ENCODE measurements at places on chromosomes 4 and X. TPM values are rescaled to one million over a fixed set of nuclear protein-coding genes. Genes with fewer than 3 reads are reported as not detected.

The OPN1MW gene
- polyA plus RNA-seq = not detected

GRCh38 chr4:130395871-130396270 lies 1299.9 kb downstream of the C4orf33 start:
- no peak for DNase-seq

- no peak for DNase-seq
Measured at GRCh38 chr4:109547394-109547793, 12.7 kb upstream of the MCUB start.

DNA sequence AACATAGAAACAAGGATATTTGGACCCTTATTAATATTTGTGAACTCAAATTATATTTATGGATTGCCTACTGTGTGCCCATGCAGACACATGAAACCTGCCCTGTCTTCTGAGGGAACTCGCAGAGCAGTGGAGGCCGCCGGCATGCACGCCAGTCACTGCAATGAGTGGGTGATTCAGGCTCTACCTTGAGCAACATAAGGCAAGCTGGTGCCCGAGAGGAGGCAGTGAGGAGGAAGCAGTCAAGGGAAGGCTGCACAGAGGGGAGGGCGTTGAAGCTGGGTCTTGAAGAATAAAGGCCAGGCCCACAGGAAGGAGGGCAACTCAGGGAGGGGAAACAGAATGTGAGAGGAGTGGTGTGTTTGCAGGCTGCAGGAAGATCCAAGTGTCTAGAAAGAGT lies 52.8 kb downstream of the PPEF2 start:
- DNase-seq = no peak

DNA sequence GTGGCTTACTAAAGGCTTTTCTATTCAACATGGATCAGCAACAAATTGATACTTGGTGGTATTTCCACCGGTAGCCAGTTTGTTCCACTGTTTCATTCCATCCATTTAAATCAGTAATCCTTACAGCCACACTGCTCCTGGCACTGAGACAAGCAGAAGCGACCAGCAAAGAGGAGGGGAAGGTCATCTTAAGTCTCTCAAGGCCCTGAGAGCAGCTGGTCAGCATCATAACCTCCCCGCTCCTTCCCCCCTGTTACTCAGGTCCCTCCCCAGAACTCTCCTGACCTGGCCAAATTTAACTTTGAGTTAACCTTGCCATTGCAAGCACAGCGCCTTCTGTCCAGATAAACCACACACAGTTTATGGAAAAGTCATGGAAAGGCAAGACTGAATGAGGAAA lies 331.3 kb upstream of the KLF3 start:
- no peak for DNase-seq

- DNase-seq = no peak
Measured at GRCh38 chrX:118392716-118393115, 46.8 kb downstream of the WDR44 start.

DNA sequence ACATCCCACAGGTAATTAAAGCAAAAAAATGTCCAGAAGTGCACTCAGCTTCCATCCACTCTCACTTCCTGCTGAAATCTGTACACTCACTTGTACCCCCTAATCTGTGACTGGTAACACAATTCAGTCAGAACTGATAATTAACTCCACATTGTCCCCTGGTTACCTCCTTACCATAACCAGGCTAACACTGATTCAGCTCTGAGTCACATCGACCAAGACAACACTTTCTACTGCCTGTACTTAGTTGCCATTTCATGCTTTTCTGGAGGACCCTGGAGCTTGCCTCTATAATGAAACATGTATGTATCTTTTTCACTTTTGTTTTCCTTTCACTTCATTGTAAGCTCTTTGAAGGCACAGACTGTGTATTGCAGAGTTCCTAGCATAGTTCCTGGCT lies 130.9 kb upstream of the GABRG1 start:
- DNase-seq = no peak

GRCh38 chr4:68416591-68416990 lies 30.7 kb upstream of the TMPRSS11E start:
- peak; percentile 36 for DNase-seq

DNA sequence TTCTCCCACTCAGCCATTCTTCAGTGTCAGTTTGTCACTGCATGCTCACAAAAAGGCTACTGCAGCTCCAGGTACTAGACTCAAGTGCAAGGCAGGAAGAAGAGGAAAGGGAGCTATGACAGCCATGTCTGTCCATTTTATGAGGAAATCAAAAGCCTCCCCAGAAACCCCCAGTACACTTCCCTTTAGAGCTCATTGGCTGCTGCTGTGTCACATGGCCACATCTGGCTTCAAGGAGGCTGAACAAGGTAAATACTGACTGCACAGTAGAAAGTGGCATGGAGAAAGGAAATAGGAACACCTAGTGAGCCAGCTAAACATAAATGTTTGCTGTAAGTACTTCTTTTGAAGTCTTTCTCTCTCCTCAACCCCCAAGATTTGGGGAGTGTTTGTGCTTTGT lies 67.2 kb upstream of the FRAS1 start:
- no peak for DNase-seq

GRCh38 chr4:165402375-165402774 lies 23.6 kb downstream of the CPE start:
- DNase-seq = no peak

GRCh38 chr4:6888506-6889071 lies 21.0 kb upstream of the TBC1D14 start:
- no peak for DNase-seq

DNA sequence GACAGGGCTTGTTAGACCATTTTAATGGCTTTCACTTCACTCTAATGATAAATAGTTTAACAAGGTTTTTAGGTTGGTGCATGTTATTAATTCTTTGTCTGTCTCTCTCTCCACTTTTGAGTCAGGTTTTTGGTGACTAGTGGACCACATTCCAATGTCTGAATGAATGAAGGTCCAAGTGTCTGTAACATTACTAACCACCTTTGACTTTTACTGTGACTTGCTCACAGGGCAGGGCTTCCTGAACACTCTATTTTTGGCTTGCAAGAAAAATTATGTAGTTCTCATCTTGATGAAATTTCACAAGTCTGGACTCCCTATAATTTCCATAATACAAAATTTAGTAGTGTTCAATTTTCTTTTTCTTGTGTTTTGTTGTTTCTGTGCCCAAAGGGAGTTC lies 78.9 kb upstream of the BMPR1B start:
- DNase-seq = no peak

Data from keratinocyte (primary cell).